Keratinocyte (primary cell): ENCODE measurements at places on chromosomes 13 and 19.

DNA sequence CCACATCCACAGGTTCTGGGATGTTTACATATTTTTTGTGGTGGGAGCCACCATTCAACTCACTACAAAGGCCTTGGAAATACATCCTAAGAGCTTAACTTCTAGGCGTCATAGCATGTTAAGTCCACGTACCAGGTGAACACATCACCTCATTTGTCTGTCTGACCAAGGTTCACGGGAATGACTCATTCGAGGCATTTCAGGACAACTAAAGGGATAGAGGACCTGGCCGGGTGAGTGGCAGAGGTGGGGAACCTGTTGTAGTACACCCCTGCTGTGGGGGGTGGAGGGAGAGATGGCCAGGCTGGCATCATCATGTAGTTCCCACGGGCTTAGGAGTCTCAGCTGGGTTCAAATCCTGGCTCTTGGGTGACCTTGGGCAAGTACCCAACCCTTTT lies 51.5 kb downstream of the BICRA start:
- no peak for DNase-seq

DNA sequence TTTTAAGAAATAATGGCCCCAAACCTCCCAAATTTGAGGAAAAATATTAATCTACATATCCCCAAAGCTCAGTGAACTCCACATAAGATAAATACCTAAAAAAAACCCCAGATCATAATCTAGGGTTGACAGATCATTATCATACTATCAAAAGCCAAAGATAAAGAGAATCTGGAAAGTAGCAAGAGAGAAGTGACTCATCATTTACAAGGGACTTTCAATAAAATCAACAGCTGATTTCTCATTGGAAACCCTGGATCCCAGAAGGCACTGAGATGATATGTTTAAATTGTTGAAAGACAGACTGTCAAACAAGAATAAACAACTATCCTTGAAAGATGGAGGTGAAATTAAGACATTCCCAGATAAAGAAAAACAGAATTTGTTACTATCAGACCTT lies 199.3 kb downstream of the KCNRG start:
- no peak for DNase-seq

DNA sequence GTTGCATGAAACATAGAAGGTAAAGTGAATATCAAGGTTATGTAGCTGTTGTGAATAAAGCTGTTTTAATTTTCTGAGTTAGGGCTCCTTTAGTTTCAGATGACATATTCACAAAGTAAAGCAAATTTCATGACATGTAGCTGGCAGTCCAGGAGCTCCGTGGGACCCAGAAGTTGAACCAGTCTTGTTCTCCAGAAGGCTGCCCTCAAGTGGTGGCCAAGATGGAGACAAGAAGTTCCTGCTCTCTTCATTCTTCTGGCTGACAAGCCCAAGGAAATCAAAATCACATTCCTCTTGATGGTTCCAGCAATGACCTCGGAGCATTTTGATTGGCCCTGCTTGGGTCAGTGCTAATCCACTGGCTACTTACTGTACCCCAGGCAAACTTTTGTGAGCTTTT lies 128.7 kb downstream of the LIG4 start:
- DNase-seq = no peak

DNA sequence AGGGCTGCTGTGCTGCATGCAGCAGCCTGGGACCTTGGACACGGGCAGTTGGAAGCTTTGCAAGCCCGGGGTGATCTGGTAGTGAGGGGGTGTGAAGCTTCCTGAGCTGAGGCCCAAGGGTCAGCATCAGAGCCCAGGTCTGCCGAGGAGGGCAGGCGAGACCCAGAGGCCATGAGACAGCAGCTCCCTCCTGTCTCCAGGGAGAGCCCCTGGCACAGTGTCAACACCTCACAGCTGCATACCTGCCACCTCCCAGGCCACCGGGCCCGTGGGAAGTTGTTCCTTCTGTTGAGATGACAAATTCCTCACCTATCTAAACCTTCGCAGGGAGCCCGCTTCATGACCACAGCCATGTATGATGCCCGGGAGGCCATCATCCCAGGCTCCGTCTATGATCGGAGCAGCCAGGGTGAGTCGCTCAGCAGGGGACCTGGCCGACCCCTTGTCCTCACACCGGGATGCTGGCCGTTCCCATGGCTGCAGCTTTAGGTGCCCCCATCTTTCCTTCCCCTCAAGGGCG lies 32.1 kb downstream of the CERS1 start:
- DNase-seq = no peak

- DNase-seq = peak; percentile 55
These were observed 31.2 kb downstream of the ZNF701 start for GRCh38 chr19:52601025-52601973.

GRCh38 chr19:46218160-46218559 lies 11.4 kb upstream of the IGFL1 start:
- DNase-seq = no peak

DNA sequence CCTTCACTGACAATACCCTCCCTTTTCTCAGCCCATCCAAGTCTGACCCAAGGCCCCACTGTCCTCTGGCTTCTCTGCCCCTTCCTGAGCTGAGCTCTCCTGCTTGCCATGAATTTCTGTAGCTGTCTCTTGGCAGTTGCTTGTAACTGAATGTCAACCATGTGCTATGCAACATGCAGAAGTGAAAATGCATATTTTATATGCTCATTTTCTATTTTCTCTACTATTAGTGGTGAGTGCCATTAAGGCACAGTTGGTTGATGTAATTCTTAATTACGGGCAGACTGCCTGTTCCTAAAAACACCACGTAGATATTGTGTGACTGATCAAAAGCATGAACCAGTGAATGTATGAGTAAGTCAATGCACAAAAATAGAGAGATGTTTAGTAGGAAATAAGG lies 29.6 kb downstream of the TNFSF11 start:
- no peak for DNase-seq

GRCh38 chr19:41106177-41106576 lies 8.1 kb upstream of the CYP2F1 start:
- no peak for DNase-seq

DNA sequence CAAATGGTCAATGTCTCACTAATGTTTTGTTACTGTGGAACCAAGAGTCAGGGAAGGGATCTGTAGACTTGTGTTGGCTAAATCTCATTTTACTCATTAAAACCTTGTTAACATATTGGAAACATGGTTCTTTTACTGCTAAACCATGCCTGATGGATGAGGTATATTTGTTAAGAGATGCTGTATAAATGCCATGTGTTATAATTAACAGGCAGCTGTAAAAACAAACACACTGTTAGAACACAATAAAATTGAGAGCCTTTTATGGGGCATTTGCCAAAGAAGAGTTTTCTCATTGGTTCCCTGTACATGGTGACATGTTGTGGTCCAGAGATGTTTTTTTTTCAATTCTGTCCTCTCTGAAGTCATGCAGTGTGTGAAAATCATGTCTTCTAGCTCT lies 121.9 kb downstream of the ESD start:
- no peak for DNase-seq

GRCh38 chr19:30237140-30237539 lies 135.0 kb upstream of the ZNF536 start:
- no peak for DNase-seq

DNA sequence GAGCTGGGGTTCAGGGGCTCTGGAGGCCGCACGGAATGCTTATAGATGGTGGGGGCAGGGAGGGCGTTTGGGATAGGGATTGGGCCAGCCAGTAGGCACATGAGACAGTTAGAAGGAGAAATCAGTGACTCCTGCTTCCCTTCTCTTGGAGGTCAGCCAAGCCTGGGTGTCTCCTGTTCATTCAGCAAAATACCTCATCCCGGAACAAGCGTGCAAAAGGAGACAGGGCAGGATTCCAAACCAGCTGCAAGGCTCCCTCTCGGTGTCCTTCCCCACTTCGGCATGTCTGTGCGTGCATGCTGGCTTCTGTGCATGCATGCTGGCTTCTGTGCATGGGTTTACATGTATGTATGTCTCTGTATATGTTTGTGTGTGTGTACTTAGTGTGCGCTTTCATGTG lies 37.3 kb upstream of the PEPD start:
- no peak for DNase-seq

- no peak for DNase-seq
These were observed 6.6 kb downstream of the THOP1 start for GRCh38 chr19:2791876-2792275.

- no peak for DNase-seq
These were observed 1503.8 kb upstream of the PCDH20 start for GRCh38 chr13:62919491-62919890.

- no peak for DNase-seq
These were observed 14.1 kb upstream of the PRKD2 start for GRCh38 chr19:46731007-46731501.

DNA sequence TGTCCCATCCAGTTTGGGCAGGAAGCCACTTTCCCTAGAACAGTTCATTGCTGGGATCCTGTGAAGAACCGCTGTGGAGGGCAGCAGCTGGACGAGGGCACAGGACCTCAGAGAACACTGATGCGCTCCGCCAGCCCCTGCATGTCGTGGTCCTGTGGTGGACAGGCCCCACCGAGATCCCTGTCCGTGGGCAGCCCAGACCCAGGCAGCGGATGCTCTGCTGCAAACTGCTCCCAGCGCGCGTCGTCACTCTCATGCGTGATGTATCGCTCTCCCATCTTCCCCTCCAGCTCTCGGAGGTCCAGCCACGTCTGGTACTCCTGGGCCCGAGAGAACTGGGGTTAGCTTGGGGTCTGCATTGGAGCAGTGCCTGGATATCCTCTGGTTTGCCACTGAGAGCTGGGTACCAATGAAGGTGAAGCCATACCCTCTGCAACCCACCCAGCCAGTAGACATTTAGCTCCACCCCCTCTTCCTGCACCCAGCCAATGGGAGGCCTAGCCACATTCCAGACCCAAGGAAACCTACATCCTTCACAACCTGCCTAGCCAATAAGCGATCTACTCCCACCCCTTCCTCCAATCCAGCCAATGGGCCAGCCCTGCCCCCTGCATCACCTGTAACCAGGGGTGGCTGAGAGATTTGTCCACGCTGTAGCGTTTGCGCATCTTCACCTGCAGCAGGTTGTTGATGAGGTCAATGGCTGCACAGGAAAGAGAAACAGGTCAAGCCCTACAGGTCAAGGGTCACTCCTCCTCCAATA lies 13.6 kb upstream of the DACT3 start:
- DNase-seq = no peak

DNA sequence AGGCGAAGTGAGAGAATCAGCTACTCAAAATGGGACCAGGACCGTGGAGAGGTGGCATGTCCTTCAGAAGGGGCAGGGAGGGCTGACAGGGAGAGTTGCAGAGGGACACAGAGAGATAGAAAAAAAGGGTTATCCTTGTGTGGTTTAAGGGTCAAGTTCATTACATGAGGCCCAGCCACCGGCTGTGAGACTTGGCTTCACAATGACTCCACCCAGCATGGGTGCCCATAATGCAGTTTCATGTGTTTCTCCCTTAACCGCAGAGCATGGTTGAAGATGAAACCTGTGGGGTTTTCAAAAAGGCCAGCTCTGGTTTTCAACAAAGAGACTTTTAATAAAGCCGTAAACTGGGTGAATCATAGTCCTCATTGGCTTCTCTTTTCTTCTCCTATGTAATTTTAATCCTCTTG lies 164.6 kb downstream of the KLF5 start:
- DNase-seq = no peak

DNA sequence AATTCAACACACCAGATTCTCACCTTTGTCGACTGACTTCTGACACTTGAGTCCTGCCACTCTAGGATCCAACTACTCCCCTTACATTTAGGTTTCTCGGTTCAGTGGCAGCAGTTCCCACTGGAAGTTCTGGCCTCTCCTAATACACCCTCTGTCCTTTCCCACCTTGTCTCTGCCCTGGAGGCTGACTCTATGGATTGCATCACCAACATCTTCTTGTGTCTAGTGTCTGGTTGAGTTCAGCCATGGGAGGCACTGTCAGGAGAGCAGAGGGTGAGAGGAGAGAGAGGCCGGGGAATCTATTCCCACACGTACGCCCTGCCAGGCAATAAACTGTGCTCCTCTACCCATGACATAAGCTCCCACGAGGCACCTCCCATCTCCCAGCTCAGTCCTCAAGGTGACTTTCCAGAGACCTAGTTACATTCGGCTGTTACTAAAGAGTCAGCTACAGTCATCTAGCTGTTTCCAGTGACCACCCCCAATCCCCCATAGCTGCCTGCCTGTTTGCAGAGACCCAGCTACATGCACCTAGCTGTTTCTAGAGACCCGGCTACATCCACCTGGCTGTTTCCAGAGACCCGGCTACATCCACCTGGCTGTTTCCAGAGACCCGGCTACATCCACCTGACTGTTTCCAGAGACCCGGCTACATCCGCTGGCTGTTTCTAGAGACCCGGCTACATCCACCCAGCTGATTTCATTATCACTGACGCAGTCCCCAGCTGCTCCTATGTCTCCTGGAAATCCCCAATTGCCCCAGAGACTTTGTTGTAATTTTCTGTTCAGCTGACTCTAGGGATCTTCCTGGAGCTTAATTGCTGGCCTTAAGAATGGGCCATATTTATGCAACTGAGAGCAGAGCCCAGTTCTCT lies 8.1 kb upstream of the LILRB4 start:
- no peak for DNase-seq

DNA sequence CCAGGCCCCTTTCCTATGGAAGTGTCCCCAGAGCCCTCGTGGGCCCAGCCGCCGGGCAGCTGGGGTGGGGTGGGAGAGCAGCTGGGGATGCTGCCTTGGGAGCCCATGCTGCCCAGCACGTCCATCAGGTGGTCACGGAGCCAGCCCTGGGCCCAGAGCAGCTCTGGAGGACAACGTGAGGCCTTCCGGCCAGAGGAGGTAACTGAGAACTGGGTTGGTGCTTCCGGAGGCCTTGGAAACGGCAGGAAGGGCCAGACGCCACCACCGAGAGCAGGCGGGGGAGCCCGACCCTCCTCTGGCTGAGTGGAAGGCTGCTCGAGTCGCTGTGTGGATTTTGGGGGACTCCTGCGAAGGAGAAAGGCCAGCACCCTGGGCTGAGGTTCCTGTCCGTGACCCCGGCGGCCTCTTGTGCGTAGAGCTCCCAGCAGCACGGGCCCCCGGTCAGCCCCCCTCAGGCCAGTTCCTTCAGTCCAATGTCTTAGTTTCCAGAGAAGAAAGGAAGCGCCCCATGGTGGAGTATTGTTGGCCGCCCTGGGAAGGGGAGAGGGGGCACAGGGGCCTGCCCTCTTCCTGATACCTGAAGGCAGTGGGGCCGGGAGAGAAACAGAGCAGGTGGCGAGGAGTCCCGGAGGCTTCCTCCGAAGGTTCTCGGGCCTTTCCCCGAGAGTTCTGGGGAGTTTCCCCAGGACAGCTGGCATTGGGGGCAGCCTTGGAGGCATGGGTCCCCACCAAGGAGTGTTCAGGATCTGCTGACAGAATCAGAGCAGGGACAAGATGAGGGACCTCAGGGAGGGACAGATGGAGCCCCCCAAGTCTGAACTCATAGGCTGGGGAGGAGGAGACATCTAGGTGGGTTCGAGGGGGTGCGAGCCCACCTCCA lies 68.8 kb downstream of the MLLT1 start:
- no peak for DNase-seq

GRCh38 chr13:83423381-83423780 lies 458.9 kb downstream of the SLITRK1 start:
- DNase-seq = no peak

GRCh38 chr19:35757231-35757748 lies 461 bp upstream of the HSPB6 start:
- no peak for DNase-seq

GRCh38 chr13:36769126-36769525 lies 49.9 kb upstream of the RFXAP start:
- DNase-seq = no peak

- DNase-seq = no peak
These were observed at the start of gene MPND for GRCh38 chr19:4343370-4344307. TSS of gene MPND (plus strand) at chr19:4343562. CDS start at chr19:4343594, 32 bp downstream.

- DNase-seq = no peak
These were observed 609 bp downstream of the ZAR1L start for GRCh38 chr13:32314271-32315237.

- DNase-seq = no peak
These were observed 1.7 kb upstream of the PPP1R37 start for GRCh38 chr19:45091031-45091923.

GRCh38 chr19:42794765-42795164 lies 29.3 kb upstream of the PSG8 start:
- DNase-seq = no peak
